ENCODE measurements at places on chromosomes 16 and 17.

GRCh38 chr16:68900009-68900408 lies 56.7 kb downstream of the TANGO6 start:
- DNase-seq, result no peak

GRCh38 chr16:7581175-7581574 lies 248.5 kb downstream of the RBFOX1 start:
- no peak for DNase-seq

GRCh38 chr16:79582789-79583188 lies 17.7 kb downstream of the MAF start:
- DNase-seq, result no peak

- no peak for DNase-seq
Observed at GRCh38 chr17:69608141-69608540, 193.6 kb downstream of the MAP2K6 start.

GRCh38 chr16:73323880-73324279 lies 276.0 kb upstream of the ZFHX3 start:
- no peak for DNase-seq

DNA sequence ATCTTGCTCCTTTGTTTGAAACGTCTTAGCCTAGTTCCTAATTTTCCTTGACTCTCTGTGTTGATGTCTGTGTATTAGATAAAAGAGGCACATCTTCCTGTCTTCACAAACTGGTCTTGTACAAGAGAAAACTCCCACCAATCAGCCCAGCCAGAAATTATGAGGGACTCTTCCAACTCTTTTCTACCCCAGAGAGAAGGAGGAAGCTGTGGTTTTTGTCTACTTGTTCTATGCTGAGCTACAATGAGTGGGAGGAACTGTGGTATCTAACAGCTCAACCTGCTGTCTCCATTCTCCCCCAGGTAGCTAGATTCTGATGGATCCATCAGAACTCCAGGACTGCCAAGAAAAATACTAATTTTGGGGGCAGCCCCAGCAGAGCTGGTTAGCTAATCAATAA lies 392.5 kb downstream of the HS3ST3B1 start:
- no peak for DNase-seq

GRCh38 chr17:7035591-7036368 lies at the start of gene SLC16A13:
Gene SLC16A13 (plus strand): TSS chr17:7036015. CDS start chr17:7036383, 368 bp downstream.
- DNase-seq, result peak; percentile 96

- DNase-seq, result no peak
Observed at GRCh38 chr16:88721236-88721635, 14.9 kb downstream of the CTU2 start.

DNA sequence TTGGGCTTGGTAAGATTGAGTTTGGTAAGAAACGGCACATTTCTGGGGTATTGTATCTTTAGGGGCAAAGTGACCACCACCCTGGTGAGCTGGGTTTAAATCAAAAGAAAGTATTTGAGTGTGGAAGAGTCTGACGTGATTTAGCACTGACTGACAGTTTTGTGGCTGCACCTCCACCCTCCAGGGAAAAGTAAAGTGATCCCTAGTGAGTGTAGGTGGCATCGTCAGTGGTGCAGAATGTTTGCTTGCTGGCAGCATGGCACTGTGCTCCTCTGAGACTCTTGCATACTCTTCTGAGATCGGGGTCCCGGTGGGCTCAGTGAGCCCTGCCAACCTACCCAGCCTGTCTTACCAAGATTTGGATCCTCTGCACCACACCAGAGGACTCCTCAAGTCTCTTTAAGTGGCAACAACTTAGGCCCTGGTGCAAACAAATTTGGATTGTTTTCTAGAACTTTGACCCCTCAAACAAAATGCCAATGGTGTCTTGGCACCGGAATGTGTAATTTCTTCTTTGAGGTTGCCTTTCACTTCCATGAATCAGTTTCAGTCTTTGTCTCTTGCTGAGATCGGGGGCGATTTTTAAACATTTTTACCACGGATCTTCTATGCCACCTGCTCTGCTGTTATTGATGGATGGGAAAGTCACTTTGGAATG lies 2.8 kb downstream of the PRKCB start:
- DNase-seq, result no peak

- DNase-seq, result peak; percentile 73
Observed at GRCh38 chr17:74671031-74671771, 41.5 kb downstream of the CD300LF start.

- no peak for DNase-seq
Observed at GRCh38 chr17:72097144-72097543, 23.7 kb upstream of the SOX9 start.

GRCh38 chr17:33854596-33854995 lies 400.5 kb upstream of the CCL2 start:
- DNase-seq, result no peak

GRCh38 chr16:74667255-74667700 lies 601 bp upstream of the RFWD3 start:
- DNase-seq, result peak; percentile 33

- DNase-seq, result no peak
Observed at GRCh38 chr16:29824589-29825144, 4.4 kb downstream of the MVP start.

- no peak for DNase-seq
Observed at GRCh38 chr17:44037471-44037870, 22.7 kb upstream of the TMEM101 start.

DNA sequence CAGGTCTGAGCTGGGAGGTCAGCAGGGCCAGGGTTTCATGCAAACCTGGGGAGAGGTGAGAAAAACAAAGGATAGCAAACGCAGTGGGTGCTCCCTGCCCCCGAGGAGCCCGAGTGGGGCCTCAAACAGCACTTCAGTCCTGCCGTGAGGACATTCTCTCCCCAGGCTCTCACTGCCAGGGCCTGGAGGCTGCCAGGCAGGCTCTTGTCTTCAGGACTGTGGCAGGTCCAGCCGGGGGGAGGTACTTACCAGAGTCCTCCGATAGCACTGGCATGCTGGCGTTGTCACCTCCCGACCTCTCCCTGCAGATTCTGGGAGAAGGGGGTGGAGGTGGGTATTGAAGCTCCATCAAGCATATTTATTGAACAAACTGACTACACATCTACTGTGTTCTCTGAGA lies 1.3 kb downstream of the MPP3 start:
- DNase-seq, result no peak

GRCh38 chr16:50268352-50268751 lies 2.0 kb downstream of the ADCY7 start:
- peak; percentile 42 for DNase-seq

DNA sequence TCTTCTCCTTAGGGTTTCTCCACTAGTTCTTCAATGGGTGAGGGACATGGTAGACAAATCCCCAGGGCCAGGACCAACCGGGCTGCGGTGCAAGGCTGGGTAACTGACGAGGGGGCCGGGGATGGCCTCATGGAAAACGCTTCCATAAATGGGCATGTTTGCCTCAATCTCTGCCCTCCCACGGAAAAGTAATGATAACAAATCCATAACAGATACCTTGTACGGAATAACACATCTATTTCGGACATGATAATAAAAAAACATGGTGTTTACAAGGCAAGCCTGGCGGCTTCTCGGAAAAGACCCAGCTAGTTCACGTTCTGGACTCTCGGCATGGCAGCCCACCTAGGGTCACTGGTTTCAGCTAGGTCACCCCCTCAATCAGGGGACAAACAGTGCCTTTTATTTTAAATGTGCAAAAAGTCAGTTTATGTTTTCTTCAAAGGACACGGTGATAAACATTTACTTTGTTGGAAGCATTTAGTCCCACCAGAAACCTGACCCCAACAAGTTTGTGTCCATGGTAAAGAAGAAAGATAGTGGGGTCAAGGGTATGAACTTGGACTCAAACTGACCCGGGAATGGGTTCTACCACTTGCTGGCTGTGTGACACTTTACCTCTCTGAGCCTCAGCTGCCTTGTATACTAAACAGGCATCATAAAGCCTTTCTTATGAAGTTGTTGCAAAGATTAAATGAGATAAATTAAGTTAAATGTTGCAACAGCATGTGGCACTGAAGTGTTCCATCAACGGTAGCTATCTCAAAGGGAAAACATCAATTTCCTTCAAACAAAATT lies 1.7 kb downstream of the MYH11 start:
- no peak for DNase-seq

- DNase-seq, result no peak
Observed at GRCh38 chr16:88799569-88800276, 3.9 kb upstream of the CDT1 start.

DNA sequence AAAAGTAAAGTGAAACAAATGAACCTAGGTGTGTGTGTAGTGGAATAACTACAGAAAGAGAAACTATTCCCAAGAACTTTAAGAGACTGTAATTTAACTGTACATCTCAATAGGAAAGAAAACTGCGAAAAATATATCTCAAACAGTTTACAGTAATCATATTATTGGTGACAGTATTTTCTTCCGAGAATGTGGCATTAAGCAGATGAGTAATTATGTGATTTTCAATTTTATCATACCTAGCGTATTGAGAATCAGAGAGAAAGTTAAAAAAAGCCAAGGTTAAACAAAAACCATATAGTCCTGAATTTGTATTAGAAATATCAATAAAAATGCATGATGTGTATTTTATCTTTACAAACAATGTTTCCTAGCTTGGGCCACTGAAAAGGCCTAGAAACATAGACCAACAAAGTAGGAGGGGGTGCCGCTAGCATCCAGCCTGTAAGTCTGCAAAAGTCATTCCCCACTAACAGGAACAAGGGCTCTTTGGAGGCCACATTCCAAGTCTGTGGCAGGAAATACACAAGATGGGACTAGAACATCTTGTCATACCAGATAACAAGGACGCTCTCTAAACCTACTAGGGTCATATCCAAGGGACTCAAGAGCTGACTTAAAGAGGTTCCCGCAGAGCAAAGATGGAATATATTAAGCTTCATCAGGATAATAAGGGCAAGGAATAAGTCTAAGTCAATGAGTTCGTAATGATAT lies 20.5 kb downstream of the RNF157 start:
- DNase-seq, result no peak

DNA sequence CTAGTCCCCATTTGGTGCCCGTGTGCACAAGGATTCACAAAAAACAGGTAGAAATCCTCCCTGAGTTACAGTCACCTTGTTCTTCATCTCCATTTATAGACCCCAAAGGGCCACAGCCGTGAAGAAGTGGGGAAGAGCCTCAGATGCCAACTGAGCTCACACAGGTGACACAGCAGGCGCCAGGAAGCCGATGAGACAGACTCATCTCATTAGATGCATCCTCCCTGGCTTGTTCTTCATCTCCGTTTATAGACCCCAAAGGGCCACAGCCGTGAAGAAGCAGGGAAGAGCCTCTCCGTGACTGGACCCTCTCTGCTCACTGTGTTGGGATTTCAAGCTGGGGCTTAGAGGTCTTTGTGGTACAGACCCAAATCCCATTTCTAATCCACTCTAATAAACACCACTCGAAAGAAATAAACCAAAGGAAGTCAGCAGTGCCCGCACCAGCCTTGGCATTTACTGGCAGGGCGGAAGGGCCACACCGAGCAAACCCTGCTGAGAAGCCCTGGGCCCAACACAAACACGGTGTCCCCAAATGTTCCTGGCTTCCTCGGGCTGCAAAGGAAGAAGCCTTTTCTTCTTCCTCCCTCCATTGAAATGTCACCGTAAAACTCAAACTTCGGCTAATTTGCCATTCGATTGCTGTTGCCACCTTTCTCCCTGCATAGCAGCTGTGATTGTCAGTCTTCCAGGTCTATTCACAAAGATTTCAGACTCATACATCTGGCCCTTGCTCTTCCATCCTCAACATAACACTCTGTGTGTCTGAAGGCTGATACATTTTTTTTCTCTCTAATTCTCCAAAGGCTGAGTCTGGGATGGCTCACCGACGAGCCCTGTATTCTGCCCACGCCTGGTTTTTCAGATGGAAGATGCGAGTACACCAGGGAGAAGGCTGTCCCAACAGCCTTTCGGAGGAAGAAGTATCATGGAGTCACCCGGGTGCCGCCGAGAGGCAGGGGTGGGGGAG lies 44.9 kb upstream of the DOC2B start:
- DNase-seq, result no peak

DNA sequence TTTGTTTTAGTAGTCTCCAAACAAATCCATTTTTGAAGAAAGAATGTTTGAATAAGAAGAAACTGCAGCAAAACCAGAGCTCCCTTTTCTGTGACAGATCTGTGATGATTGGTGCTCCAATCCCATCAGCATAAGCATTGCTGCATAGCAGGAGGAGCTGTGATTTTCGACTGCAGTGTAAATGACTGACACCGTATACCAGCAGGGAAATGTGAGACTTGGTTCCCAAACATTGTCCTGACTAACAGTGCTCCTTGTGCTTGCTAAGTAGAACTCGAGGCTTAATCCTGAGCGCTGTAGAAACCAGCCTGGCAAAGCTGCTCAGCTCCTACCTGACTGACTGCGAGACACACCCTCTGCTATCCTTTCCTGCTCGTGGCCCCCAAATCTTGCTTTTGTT lies 57.2 kb downstream of the NUP93 start:
- no peak for DNase-seq

DNA sequence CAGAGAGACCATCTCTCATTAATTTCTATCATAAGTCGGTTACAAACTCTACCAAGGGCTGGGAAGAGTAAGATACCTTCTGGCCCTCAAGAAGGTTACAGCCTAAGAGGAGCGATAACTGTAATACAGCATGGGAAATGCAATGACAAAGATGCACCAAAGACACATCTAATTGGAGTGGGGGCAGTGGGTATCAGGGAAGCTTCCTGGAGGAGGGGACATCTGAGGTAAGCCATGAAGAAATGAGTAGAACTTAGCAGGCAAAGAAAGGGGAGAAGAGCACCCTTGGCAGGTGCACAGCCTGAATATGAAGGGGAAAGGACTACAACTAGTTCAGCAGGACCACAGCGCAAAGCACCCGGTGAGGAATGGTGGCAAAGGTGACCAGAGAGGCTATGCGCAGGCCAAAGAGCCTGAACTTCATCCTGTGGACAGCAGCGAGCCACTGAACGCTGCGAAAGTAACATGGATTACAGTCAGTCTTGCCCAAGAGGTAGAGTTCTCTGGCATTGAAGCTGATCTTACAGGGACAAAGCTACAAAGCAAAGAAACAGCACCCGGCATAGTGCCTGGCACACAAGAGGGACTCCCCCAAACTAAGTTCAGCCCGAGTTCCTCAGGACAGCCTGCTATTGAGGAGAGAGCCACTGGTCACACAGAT lies 2.8 kb downstream of the TBC1D10B start:
- DNase-seq, result no peak

- DNase-seq, result peak; percentile 68
Observed at GRCh38 chr17:30336369-30337171, 2.7 kb upstream of the TMIGD1 start.

GRCh38 chr16:4780235-4780634 lies 7.9 kb downstream of the SEPTIN12 start:
- no peak for DNase-seq

DNA sequence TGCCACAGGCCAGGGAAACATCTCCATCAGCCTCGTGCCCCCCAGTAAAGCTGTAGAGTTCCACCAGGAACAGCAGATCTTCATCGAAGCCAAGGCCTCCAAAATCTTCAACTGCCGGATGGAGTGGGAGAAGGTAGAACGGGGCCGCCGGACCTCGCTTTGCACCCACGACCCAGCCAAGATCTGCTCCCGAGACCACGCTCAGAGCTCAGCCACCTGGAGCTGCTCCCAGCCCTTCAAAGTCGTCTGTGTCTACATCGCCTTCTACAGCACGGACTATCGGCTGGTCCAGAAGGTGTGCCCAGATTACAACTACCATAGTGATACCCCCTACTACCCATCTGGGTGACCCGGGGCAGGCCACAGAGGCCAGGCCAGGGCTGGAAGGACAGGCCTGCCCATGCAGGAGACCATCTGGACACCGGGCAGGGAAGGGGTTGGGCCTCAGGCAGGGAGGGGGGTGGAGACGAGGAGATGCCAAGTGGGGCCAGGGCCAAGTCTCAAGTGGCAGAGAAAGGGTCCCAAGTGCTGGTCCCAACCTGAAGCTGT lies 3.4 kb downstream of the NXPH3 start:
- DNase-seq, result no peak

- peak; percentile 64 for DNase-seq
Observed at GRCh38 chr17:66713533-66714042, 121.3 kb upstream of the CACNG5 start.

- DNase-seq, result no peak
Observed at GRCh38 chr16:84548971-84549844, 44.7 kb upstream of the MEAK7 start.
